ENCODE measurements at places on chromosomes 1 and 21. TPM values are rescaled to one million over a fixed set of nuclear protein-coding genes. Genes with fewer than 3 reads are reported as not detected.

- no peak for DNase-seq
These were observed 97.3 kb upstream of the HMCN1 start for GRCh38 chr1:185636848-185637247.

DNA sequence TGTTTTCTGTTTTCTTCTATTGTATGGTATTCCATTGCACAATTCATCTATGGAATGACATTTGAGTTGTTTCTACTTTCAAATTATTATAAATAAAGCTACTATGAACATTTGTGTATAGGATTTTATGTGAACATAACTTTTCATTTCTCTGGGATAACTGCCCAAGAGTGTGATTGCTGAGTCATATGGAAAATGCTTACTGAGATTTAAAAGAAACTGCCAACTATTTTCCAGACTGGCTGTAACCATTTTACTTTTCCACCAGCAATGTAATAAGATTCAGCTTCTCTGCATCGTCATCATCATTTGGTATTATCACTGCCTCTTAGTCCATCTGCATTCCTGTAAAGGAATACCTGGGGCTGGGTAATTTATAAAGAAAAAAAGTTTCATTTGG lies 779.6 kb upstream of the PRMT6 start:
- no peak for DNase-seq

- DNase-seq: no peak
These were observed 88.4 kb downstream of the GTF2B start for GRCh38 chr1:88802950-88803349.

- DNase-seq: no peak
These were observed 212.6 kb downstream of the GREM2 start for GRCh38 chr1:240399381-240399780.

- no peak for DNase-seq
These were observed 254.0 kb upstream of the RUNX1 start for GRCh38 chr21:35303085-35303484.

GBP7 gene
- polyA plus RNA-seq: 0.15 TPM

GRCh38 chr1:66729119-66729518 lies 23.1 kb upstream of the DYNLT5 start:
- DNase-seq: peak; percentile 5

USF1 gene
- polyA plus RNA-seq: 4.4 TPM

DNA sequence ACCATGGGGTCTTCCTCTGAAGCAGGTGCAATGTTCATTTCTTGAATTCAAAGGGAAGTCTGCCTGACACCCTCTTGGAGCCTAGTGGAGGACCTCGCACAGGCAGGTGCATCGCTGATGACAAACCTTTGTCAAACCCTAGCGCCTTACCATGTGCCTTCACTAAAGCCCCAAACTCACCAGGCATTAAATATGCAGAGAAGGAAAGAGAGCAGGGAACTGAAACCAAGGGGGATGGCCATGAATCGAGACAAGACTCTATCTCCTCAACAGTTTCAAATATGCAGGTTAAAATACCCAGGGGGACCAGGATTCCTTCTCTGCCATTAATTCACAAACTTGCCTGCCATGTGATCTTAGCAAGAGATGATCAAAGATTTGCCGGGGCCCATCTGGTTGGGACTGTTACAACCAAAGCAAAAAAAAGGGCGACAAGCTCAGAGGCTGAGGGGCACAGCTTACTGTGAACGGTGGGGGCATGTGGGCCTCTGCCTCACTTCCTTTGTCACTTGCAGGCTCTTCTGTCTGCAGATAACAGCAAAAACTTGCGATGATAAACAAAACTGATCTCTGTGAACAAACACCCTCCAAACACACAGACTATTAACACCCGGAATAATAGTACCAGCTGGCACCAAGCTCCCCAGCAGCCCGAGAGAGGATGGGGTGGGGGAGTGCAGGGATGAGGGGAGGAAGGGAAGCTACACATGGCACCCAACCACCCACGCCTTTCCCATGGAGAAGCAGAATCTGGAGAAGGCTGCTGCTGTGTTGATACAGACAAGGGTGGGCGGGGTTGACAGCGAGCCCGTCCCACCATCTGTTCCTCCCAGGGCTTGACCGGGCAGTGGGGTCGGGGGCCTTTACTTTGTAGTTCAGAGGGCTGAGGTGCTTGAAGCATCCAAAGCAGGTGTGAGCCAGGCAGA lies 33.9 kb downstream of the TMEM63A start:
- DNase-seq: peak; percentile 79

PLPPR5 gene
- not detected for polyA plus RNA-seq

HTR1D gene
- not detected for polyA plus RNA-seq

CDK18 gene
- 0.40 TPM for polyA plus RNA-seq

Measured in naive B cell (primary cell).